Substantia nigra (tissue), 51 donors: ENCODE measurements at places on chromosomes 16 and 17.

GRCh38 chr16:49921791-49922456 lies 66.0 kb upstream of the ZNF423 start:
- peak; percentile 3 for DNase-seq

- DNase-seq = no peak
Observed at GRCh38 chr16:81817789-81818567, 38.9 kb downstream of the PLCG2 start.

- DNase-seq = no peak
Observed at GRCh38 chr17:71380535-71380934, 740.3 kb upstream of the SOX9 start.

GRCh38 chr17:5877948-5878347 lies 192.2 kb upstream of the WSCD1 start:
- DNase-seq = peak; percentile 16

GRCh38 chr17:45729294-45729907 lies 54.7 kb upstream of the CRHR1 start:
- DNase-seq = no peak

- no peak for DNase-seq
Observed at GRCh38 chr16:77931058-77931457, 91.3 kb upstream of the CLEC3A start.

DNA sequence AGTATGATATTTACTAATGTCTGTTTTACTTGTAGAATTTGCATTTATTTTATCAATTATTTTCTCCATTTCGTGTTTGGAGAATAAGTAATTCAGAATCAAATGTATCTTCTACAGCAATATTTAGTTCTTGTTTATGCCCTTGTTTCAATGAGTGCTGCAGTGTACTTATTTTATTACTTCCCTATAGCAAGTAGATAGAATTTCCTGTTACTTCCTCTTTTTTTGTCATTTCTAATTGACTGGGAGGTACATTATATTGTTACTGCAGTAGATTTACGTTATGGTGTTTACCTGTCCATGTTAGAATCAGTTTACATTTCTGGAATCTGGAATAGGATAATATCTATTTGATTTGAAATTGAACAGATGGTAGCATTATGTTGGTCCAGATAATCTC lies 71.2 kb downstream of the OMG start:
- no peak for DNase-seq

DNA sequence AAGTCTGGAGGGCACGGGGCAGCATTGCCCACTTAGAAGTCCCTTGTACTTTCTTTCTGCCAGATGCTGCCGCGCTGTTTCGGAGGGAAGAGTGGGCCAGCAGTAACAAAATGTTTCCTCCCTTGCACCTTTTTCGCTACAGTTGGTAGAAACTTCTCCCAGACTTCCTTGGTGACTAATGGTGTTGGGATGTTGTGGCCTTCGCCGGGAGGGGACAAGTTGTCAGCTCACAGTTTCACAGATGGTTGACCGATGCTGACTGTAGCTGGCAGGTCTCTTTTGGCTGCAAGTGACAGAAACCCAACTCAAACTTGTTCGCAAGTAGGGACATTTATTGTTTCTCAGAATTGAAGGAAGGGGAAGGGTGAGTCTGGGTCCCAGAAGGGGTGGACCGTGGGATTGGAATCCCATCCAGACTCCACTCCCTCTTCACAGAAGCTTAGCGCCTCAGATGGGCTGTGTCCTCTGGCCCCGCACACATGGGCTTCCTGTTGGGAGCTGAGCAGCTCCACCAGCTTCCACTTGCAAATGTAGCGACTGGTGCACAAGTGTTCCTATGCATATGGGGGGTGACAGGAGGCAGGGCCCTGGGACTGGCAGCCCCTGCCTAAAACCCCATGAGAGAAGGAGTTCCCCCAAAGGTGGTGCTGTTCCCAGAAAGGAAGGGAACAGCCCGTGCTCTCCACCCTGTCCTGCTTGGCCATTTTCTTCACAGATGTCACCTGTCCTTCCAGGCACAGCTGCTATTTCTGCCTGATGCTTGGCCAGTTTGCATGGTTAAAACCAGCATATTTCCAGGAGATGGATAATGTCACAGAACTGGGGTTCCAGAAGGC lies 30.9 kb upstream of the RPRML start:
- DNase-seq = no peak

DNA sequence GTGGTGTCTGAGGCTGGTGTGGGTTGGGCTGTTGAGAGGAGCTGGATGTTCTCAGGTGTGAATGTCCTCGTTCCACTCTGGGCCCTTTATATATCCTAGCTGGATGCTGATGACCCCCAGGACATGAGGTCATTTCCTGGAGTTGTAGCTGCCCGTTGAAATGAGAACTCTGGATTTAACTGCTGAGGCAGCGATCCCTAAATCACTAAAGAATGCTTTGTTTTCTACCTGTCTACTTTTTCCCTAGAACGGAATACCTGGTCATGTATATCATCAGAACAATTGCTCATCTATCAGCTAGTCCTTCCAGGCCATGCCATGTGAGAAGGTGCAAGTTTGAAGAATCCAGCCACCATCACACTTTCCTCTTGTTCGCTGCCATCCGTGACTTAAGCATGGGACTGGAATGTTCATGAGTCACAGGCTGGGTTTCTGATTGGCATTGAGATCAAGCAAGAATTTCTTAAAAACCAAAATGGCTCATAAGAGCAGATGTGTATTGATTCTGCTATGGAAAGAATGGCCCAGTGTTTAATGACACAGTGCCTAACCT lies at the start of gene KRTAP2-3:
Gene KRTAP2-3, minus strand, starts transcription at position 63 of the 553 bp plus-strand sequence. CDS start 64 bp downstream, outside the sequence.
- DNase-seq = no peak

- peak; percentile 21 for DNase-seq
Observed at GRCh38 chr16:2473999-2474876, 689 bp upstream of the TBC1D24 start.

DNA sequence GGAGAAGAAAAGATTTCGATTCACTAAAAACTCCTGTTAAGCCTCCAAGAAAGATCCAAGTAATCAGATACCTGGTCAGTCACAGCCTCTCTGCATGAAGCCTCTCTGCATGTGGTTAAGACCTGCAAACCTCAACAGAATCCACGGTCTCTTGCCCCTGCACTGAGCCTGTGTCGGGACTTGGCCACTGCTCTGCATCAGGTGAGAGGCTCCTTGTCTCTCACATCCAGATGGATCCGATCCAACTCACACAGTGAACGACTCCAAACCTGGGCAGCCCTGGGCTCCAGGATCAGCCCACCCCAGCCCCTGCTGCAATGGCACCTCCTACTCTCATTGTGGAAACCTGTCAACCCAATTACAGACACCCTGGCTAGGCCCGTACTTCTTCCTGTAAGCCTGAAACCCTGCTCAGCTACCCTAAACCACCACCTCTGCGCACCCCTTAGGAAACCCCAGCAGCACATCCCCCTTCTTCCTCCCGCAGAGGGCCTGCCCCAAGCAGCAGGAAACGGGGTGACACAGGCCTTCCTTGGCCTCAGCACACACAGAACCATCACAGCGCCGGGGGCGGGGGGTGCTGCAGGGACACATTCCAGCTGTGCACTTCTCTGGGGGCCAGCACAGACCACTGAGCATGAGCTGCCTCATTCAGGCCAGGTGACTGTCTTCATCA lies 129.5 kb downstream of the ANKRD11 start:
- peak; percentile 70 for DNase-seq

DNA sequence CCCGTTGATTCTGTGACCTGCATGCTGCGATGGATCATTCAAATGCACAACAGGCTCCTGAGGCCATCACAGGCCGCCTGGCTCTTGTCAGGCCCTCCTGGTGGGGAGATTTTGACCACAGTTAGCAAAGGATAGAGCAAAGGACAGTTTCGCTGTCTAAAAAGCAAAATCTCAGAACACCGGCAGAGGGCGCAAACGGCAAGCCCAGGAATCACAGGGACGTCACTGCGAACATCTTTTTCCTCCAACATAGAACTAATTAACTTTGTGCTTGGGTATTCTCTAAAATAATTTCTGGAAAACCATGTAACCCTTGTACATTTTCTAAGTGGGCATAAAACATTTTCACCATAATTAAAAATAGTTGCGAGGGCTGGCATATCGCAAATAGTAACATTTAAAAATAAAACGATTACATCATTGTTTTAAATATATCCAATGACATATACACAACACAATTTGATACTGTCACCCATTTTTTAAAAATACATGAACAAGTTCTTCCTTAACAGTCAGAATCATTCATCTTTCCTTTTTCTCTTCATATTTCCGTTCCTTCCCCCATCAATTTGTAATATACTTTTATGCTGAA lies 19.7 kb upstream of the SLC47A1 start:
- DNase-seq = peak; percentile 62

- DNase-seq = no peak
Observed at GRCh38 chr16:5903832-5904231, 806.2 kb upstream of the EEF2KMT start.

DNA sequence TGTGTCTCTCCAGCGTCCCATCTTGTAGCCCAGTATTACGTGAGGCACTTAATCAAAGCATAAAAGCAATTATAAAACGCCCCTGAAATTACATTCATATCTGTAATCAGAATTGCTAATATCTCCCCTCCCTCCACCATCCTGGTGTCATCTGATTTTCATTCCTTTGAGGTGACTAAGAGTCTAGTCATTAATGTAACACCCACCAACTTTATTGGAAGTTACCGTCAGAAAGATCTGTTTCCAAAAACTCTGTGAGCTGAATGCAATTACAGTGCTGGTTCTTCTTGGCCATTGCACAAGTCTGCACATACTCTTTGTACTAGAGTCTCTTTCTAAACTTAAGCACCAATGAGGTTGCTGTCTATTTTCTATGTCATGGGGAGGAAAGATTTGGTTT lies 12.5 kb upstream of the MAF start:
- no peak for DNase-seq

DNA sequence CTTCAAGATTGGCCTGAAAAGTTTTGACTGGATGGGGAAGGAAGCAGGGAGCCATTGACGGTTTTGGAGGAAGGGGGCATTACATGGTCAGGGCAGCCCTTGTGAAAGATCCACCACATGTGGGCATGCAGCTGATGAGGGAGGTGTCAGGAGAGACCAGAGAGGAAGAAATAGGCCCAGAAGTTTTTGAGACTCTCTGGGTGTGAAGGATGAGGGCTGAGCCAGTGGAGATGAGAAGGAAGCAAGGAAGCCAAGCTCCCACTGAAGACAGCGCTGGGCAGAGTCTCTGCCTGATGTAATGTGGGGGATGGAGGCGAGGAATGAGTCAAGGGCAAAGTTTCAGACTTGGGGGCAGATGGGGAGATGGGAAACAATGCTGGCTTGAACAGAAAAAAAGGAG lies 530 bp downstream of the CCL17 start:
- DNase-seq = no peak

DNA sequence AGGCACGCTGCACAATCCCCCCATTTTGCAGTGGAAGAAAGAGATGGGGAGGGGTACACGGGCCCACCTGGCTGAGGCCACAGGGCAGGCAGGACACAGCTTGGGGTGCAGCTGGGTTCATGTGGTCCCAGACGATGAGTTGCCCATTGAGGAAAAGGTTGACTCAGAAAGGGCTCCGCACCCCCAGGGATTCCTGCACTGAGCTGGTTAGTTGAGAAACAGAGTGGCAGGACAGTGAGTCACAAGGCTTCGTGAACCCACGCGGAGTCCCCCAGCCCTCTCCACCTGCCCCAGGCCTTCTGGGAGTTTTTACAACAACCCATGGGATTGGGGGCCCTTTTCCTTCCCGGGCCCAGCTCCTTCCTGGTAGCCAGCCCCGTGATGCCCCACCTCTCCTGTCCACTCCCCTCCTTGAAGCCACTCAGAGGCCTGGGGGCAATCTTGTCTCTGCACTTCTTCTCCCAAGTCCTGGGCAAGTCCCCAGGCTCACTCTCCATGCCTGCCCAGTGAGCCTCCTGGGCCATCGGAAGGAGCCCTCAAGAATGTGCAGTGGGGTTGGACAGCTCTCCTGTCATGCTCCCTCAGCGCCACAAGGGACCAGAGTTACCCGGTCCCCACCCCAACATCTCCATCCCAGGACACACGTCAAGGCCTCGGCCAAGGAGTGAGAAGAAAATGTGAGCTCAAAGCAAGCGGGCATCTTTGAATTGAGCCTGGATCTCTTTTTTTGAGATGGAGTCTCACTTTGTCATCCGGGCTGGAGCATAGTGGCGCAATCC lies 251.2 kb downstream of the PARN start:
- no peak for DNase-seq

DNA sequence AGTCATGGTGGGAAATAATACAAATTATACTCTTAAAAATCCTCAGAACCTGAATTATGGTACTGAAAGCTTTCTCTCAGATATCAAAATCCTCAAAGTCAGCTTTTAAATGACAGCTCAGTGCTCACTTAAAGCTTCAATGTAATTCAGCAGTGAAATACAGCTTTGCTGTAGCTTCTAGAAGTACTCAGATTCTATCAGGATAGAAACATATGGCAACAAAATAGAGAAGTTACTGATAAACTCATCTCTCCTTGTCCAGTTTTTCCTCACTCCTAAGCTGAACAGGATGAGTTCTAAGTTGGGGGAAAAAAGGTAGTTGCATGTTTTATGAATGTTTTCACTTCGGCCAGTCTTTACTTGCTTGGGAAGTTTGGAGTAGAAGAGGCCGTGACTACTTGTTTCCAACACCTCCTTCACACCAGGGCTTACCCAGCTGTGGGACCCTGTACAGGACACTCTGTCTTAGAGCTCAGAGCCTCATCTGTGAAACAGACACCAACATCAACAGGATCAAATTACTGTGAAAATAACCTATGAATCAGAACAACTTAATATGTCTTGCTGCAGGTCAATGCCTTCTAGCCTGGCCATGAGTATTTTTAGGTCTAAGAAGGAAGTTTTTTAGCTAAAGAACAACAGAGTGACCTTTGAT lies 30.2 kb downstream of the OGFOD1 start:
- no peak for DNase-seq

DNA sequence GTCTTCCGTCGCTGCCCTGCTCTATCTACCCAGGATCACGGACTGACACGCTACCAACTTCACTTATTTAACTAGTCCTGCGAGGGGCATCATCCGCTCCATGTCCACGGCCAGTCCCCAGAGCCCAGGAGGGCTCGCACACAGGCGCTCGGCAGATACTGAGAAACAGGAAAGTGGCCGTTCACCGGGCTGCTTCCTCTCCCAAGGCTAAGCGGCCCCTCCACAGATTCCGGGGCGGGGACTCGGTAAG lies 388 bp downstream of the OXLD1 start:
- no peak for DNase-seq

DNA sequence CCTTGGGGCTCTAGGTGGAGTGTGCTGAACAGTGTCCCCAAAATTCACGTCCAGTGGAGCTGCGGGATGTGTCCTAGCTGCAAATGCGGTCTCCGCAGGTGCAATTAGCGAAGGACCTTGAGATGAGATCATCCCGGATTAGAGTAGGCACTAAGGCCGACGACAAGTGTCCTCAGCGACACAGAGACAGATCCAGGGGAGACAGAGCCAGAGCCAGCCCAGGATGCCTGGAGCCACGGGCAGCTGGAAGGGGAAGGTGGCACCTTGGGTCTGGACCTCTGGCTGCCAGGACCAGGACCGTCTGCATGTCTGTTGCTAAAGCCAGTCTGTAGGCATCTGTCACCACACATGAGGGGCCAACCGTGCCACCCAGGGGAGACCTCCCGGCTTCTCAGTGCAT lies 24.5 kb downstream of the SLC7A5 start:
- no peak for DNase-seq
